ENCODE measurements at places on chromosomes 2 and 18.
A peak's percentile ranks its signal among the peaks of the same experiment; 100 is the strongest.

GRCh38 chr2:31998731-31999383 lies 12.0 kb downstream of the MEMO1 start:
- DNase-seq, result no peak

GRCh38 chr18:6628187-6628586 lies 101.3 kb upstream of the ARHGAP28 start:
- no peak for DNase-seq

GRCh38 chr2:217099561-217099960 lies 239.7 kb upstream of the TNP1 start:
- DNase-seq, result no peak

DNA sequence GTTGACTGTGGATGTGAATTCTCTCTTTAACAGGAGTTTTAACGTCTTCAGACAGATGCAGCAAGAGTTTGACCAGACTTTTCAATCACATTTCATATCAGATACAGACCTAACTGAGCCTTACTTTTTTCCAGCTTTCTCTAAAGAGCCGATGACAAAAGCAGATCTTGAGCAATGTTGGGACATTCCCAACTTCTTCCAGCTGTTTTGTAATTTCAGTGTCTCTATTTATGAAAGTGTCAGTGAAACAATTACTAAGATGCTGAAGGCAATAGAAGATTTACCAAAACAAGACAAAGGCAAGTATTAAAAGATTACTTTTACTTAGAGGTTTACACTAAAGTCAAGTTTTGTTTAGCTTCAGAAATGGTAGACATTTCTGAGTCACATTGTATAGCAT lies 30.2 kb upstream of the TYMS start:
- no peak for DNase-seq

DNA sequence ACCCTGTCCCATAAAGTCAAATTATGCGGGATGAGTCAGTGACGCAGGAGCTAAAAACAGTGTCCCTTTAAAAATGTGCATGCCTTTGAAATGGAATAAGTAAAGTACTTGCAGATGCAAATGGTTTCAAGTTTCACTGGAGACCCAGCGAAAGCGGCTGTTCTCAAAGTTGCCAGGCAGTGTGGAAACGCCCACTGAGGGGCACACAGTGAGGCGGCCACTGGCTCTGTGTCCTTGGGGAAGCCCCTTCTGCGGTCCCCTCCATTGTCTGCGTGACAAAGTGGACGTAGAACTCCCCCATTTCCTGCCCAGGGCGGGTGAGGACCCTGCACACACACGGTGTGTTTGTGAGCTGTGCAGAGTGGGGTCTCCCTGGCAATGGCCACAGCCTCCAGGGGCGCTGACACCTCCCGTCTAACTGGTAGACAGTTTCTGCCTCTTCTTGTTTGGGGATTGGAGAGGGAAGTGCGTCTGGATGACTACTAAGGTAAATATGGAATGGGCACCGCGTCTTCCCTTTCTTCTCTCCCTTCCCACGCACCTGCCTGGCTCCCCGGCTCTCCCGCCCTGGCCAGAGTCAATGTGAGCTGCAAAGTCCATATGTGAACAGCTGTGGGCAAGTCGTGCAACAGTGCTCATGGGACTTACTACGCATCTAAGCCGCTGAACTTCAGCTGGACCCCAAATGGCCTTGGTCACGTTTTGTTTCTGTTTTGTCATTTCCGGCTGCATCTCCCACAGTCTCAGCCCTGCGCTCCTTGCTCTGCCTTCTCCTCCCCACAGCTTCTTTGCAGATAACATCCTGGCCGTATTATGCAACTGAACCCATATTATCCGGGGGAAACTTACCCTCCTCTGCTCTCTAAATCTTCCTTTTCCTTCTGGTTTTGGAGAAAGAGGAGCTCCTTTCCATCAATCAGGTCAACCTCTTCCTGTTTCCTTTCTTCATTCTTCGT lies 33.7 kb upstream of the ZNF516 start:
- DNase-seq, result peak; percentile 26

DNA sequence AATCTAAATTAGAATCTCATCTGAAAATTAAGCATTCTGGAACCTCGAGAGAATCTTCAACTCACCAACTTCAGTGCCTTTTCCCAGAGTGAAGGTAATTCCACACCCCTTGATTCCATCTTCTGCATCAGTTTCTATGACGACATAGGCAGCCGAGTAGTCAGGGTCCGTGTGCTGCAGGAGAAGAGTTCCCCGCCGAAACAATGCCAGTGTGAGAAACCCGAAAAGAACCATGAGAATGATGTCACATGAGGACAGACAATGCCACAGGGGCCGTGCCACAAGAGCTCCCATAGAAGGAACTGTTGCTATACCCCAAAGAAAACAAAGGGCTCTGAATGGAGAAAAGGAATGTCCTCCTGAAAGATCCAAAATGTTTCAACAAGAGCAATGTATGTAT lies 6.0 kb downstream of the ENOSF1 start:
- no peak for DNase-seq

- no peak for DNase-seq
Measured at GRCh38 chr2:60838481-60838880, 42.9 kb upstream of the REL start.

- DNase-seq, result no peak
Measured at GRCh38 chr18:36849288-36850006, 20.5 kb downstream of the KIAA1328 start.

DNA sequence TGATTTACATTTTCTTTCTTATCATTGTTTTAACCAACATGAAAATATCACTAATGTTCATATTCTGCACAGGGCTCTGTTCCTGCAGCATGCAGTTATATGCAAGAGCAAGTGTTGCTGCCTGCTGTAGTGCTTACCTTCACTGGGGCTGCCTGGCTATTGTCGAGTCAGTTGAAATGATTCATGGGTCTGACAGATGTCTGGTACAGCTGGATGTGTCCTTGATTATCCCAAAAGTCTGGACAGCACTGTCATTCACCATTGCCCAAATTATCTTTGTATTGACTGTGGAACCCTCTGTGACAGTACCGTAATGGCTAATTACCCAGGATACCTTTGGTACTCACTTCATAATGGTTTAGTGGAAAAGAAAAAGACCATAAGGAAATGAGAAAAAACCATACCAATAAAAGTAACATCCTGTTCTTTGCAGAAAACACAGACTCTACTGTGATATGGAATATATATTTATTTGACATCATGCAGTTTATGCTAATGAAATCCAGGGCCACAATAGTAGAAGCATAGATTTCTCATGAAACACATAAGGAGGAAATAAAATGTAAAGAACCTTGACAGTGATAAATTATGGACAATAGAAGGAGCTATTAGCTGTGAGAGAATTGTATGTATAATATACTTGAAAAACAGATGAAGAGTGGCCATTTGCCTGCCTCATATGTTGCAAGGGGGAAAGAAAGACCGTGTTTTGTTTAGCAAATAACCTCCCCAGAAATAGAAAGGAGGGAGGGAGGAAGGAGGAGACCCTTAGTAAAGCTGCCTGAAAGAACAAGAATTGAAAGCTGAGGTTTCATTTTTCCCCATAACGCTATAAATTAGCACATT lies 249.8 kb upstream of the ATP5MC3 start:
- DNase-seq, result no peak

GRCh38 chr2:214310319-214310718 lies 100.5 kb upstream of the VWC2L start:
- no peak for DNase-seq

- no peak for DNase-seq
Measured at GRCh38 chr18:25019931-25020330, 332.0 kb downstream of the ZNF521 start.

GRCh38 chr18:42536442-42536841 lies 579.0 kb downstream of the RIT2 start:
- DNase-seq, result no peak

DNA sequence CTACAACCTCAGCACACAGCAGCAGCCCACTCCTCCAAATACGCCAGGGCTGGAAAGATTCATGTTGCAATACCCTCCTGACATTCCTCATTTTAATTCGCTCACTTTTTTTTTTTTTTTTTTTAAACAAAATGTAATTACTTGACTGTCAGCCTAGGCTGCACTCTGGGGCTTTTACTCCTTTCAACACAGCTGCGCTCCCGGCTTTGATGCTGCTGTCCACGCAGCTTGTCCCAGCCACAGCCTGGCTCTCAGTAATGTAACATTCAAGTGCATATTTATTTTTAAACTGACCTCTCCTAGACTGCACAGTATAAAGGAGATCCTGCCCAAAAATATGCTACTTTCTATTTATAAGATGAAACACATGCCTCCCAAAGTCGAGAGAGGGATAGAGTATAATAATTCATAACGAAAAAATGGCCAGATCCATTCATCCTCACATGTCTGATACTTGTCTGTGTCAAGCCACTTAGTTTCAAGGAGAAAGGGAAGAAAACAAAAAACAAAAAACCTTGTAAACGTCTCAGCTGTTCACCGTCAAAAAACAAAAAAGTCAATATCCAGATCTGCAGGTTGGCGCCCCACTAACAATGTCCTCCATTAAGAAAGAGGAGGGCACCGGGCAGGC lies 949 bp downstream of the CDC42EP3 start:
- no peak for DNase-seq

DNA sequence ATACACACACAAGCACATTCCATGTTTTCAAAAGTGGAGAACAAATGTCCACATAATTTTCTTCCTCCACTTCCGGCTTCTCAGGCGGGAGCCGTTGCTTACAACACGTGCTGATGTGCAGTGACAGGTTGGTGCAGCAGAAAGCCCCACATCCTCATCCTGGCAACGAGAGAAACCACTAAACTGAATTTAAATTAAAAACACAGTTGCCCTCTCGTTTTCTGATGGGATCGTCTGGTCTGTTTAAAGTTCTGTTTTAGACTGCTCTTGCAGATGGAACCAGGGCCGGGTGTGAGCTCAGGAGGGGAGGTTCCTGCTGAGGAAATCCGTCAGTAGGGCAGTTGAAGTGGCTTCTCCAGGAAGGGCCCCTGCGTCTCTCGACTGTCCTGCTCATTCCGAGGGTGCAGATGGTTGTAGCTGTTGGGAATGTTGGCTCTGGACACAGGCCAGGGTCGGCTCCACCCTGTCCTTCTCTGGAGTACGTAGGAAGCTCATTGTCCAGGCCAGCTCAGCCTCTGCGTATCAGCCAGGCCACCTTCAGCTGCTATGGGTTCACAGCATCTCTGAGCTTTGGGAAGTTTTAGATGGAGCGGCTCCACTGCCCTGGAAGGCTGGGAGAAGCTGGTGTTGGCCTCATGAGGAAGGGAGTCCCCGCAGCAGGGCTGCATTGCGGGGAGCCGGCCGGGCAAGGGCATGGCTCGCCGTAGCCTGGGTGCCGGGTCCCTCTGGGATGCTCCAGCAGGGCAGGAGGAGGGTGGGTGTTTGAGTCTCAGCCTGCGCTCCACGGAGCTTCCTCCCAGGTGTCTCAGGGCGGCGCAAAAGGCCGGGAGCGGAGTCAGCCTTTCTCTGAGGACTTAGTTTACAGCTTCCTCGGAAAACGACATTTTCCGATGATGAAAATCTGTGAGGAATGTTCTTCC lies 58.3 kb downstream of the NFATC1 start:
- DNase-seq, result no peak

DNA sequence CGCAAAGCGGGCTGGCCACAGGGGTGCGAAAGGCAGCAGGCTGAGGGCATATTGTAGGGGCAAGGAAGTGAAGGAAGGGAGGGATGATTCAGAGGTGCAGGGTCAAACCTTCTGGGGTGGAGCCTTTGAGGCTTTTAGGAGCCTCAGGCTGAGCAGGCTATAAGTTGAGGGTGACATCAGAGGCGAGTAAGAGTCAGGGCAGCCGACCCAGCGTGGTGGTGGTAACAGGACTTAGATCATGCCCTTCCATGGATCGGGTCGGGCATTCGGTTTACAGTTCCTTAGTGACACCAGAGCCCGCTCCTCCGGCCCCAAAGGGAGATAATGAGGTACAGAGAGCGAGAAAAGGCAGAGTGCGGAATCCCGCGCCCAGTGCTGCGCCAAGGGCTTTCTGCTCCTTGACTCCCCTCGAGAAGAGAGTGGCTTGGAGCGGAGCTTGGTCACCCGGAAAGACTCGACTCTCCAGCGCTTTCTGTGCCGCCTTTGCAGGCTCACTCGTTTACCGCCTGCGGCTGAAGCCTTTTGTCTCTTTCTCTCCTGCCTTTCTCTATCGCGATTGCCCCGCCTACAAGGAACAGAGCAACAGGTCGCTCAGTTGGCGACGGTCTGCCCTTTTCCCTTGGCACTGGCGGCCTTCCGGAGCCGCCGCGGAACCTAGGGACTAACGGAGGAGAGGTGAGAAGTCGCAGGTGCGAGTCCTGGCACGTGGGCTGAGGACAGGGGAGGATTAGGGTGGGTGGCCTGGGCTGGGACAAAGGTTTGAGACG lies 720 bp downstream of the LBX2 start:
- DNase-seq, result peak; percentile 49

GRCh38 chr18:41449612-41450011 lies 505.4 kb upstream of the PIK3C3 start:
- DNase-seq, result no peak

GRCh38 chr2:26986576-26986975 lies 16.1 kb downstream of the MAPRE3 start:
- DNase-seq, result no peak

GRCh38 chr18:24799720-24800119 lies 339.3 kb downstream of the HRH4 start:
- DNase-seq, result no peak

DNA sequence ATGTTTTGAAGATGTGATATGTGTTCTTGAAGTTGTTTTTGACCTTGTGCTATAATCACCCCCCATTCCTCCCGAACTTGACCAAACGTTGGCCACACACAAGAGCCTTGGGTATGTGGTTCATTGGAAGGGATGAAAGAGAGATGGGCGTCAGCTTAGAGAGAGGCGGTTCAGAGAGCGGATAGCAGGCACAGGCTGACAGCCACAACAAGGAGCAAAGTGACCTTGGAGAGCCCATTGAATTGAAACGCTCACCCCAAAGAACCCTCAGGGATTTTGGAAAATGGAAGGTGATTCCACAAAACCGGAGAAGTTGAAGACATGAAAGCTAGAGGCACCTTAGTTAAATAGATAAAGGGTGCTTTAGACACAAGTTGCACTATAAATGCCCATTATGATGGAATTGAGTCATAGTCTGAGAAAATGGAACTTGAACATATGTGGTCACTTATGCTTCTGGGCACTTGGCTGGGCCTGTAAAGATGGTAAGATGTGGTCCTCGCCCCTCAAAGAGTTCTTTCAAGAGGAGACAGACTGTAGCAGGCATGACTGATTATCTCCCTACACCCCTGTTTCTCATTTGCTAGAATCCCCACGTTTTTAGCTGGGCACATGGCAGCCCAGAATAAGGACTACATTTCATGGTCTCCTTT lies 188.5 kb upstream of the HAAO start:
- DNase-seq, result no peak

DNA sequence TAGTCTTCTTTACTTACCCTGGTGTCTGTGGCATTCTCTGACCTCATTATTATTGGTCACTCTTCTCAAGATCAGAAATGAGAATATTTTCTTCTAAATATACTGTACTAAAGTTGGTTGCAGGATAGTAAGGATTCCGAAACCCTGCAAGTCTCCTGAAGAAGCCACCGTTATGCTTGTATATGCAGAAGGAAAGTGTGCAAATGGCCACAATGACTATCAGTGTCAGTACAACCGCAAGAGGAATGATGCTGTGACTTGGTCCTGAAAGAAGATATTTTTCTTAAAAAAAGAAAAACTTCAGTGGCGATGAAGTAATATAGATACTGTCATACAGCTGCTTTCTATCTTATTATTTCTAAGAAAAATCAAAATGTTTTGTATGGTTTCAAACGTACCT lies 120.7 kb downstream of the PLA2R1 start:
- no peak for DNase-seq

- DNase-seq, result no peak
Measured at GRCh38 chr18:67376372-67376771, 140.1 kb downstream of the DSEL start.

Measured in activated CD4-positive, alpha-beta T cell treated with anti-CD3 and anti-CD28 coated beads for 36 hours (primary cell).